Bone marrow (tissue), 2 donors: ENCODE measurements at places on chromosomes 1 and 21.
A peak's percentile ranks its signal among the peaks of the same experiment; 100 is the strongest.

DNA sequence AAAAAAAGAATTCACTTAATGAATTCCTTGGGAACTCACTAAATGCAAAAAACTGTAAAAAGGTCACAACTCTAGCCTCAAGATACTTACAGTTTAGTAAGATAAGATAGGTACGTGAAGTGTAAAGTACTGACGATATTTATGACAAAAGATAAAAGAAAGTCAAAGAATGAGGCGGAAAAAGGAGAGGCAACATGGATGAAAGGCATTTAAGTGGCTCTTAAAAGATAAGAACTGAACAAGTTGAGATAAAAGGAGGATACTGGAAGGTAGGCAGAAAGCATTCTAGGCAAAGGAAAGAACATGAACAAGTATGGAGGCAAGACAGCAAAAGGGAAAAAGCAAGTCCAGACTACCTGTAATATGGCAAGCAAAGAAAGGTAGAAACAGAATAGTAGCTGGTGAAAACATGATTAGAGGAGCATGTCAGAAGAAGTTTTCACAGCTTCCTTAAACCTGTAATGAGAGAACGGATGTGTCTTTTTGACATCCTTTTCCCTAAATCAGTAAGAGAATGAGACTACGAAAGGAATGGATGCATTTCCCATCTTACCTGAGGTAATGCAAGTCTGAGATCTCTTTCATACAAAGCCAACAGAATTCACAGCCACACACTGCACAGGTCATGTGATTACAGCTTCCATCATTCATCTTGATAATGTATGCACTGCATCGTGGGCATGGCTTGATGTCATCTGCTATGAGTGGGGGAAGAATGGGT lies 16.8 kb downstream of the RNF19B start:
- DNase-seq: no peak

- peak; percentile 14 for DNase-seq
These were observed 34.5 kb downstream of the OR10R2 start for GRCh38 chr1:158506369-158506987.

DNA sequence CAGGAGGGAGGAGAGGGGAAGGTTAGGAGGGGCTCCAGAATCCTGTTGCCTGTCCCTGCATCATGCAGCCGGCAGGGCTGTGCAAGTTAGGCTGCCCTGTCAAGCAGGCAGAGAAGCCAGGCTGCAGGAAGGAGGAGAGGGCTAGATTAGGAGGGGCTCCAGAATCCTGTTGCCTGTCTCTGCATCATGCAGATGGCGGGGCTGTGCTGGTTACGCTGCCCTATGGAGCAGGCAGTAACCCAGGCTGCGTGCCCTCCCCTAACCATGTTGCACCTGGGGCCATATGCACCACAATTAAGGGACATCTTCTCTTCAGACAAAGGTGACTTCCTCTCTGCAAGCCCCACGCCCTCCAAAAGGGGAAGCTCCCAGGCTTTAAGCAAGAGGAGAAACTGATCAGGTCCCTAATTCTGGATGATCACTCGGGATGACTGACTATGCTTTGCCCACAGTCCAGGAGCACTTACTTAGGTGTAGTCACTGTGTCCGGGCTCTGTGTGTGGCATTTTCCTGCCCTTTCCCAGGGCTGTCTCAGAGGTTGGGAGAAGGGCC lies 457.4 kb downstream of the SETD4 start:
- no peak for DNase-seq

- DNase-seq: no peak
These were observed 1.2 kb downstream of the KHDRBS1 start for GRCh38 chr1:32014948-32015273.

- no peak for DNase-seq
These were observed 20.9 kb downstream of the SH2D2A start for GRCh38 chr1:156795787-156796186.

GRCh38 chr1:157992031-157992832 lies 1.2 kb upstream of the KIRREL1 start:
- DNase-seq: peak; percentile 70

DNA sequence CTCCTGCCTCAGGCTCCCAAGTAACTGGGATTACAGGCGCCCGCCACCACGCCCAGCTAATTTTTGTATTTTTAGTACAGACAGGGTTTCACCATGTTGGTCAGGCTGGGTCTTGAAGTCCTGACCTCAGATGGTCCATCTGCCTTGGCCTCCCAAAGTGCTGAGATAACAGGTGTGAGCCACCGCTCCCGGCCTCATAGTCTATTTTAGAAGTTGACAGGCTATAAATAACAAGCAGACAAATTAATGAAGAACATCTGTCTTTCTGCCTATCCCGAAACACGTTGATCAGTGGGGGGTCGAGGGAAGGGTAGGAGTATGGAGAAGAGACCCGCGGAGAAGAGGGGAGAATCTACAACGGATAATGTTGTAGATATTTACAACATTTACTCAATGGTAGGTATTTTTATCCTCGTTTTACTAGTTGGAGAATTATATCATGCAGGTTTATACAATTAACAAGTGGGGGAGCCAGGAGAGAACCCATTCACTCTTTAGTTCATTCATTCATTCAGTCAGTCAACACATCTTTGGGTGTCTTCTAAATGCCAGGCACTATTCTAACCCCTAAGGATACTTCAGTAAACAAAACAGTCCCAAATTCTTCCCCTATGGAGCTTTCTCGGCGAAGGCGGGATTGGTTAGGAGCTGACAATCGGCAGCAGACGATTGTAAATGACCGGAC lies 497 bp upstream of the IFNAR2 start:
- DNase-seq: no peak
